ENCODE measurements at places on chromosomes 7 and 10.

DNA sequence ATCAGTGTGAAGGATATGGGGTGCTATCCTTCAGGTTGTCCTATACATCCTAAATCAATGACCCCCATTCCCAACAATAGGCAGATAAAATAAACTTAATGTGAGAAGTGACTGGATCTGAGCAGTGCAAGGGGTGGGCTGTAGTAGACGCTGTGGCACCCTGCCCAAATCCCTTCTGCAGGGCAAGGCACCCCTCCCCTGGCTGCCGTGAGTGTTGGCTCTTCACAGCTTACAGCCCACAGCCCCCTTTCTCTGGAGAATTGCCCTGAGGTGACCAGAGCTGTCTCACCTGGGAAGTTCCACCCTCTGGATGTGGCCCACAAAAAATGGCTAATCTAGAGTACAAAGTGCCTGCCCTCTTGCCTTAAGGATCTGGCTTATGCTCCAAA, 25.8 kb upstream of the PPIF start:
- no peak for DNase-seq

- no peak for DNase-seq
Measured at GRCh38 chr10:33291053-33291592, 43.3 kb downstream of the NRP1 start.

GRCh38 chr7:14009453-14010418, 20.3 kb upstream of the ETV1 start:
- DNase-seq, result no peak

- DNase-seq, result no peak
Measured at GRCh38 chr7:99562832-99563231, 4.4 kb downstream of the ZNF655 start.

DNA sequence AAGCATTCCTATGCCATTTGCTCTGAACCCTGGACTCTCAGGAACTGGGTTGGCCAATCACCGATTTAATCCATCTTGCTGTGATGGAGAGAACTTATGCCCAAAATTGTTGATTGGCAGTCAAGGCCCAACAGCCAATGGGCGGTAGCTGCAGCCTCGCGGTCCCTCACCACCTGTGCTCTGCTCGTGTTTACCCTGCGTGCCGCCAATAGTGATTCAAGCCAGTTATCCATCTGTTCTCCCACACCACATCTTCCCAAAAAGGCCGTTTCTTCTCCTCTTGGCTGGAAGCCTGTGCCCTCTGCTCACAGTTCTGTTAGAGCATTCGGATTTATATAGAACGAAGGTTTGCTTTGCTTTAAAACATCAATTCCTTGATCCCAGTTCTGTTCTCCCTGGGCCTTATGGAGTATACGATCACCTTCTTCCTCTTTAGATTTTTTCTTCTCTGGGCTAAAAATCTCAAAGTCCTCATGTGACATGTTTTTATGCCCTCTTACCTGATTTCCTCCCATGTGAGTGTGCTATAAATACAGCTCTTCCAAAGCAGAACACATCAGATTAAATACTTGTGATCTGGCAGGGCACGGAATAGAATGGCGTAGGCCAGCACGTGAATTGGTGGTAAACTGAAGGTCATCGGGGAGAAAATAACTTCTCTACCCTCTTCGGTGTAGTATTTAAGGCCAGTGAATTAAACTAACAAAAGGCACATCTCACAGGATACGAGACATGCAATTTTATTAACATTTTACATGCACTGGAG, 212.8 kb downstream of the NSUN6 start:
- DNase-seq, result no peak

GRCh38 chr7:156979007-156979606, 29.6 kb downstream of the NOM1 start:
- DNase-seq, result no peak

DNA sequence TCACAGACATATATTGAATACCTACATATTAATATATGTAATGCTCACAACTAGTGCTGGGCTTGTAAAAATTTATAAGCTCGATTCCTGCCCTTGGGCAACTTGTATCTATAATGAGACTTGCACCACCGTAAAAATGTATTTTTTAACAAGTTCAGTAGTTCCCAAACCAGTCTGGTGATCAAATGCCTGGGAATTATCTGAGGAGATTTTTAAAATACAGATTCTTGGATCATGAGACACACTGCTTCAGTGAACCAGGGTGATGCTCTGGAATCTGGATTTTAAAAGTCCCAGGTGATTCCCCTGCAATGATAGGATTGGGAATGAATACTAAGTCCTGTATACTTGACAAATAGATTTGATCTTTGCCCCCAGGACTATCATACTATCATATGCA, 4.3 kb upstream of the MICU1 start:
- no peak for DNase-seq

GRCh38 chr7:46368871-46369270, 447.8 kb upstream of the IGFBP3 start:
- no peak for DNase-seq

DNA sequence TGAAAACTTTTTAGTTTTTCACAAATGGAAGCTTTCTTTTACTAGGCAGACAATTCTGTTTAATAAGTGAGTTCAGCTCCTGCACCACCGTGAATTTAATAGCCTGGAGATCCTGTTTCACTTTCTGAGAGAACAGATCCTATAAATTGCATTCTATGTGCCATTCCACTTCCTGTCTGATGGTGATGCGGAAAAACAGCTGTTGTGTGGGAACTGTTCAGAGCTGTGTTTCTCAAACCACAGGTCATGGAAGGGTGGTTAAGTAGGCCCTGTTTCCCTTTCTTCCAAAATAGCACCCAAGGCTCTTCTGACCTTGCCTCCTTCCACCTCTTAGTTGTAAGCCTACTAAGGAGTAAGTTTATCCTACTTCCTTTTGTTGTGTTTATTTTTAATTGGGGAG, 97.2 kb upstream of the DKK1 start:
- no peak for DNase-seq

DNA sequence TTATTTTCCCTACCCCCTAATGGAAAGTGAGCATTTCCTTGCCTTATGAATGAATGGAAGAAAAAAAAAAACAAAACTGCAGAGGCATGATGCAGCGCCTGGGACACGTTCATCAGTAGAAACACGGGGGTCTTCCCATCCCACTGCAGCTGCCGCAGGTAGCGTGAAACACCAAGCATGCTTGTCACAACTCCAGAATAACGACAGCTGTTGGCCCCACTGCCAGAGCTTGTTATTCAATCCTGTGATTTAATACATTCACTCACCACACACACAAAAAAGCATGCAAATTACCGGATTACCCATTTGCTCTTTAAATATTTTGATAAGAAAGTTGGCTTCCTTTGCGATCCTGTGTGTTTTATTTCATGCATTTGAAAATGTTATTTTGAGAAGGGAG, 48.4 kb upstream of the GNA12 start:
- no peak for DNase-seq

DNA sequence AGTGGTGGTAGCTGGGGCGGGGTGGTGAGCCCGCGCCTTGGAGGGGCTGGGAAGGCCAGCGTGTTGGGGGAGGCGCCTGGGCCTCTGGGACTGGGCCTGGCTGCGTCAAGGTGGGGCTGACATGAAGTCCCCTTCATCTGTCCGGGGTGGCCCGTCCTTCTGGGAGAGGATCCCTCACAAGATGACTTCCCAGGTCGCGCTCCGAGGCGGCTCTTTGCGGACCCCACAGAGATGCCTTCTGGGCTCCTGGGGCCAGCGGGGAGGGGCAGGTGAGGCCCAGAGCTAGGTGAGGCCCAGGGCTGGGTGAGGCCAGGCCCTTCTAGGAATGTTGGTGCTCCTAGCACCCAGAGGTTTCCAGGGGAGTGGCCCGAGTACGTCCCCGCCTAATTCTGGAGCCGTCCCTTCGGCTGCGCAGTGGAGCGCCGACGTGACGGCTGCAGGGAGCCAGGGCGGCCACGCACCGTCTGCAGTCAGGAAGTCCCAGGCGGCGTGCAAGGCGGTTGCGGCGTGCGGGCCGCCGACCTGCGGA, 58.2 kb upstream of the NUPR2 start:
- no peak for DNase-seq

GRCh38 chr7:123712619-123713018, 36.2 kb downstream of the WASL start:
- no peak for DNase-seq

GRCh38 chr7:154965014-154965413, 37.9 kb downstream of the PAXIP1 start:
- DNase-seq, result no peak
